GM12865 (cell line): ENCODE measurements at places on chromosomes 6 and 20.
A peak's percentile ranks its signal among the peaks of the same experiment; 100 is the strongest.

- DNase-seq: no peak
These were observed 9.3 kb upstream of the PRR18 start for GRCh38 chr6:166317261-166318212.

DNA sequence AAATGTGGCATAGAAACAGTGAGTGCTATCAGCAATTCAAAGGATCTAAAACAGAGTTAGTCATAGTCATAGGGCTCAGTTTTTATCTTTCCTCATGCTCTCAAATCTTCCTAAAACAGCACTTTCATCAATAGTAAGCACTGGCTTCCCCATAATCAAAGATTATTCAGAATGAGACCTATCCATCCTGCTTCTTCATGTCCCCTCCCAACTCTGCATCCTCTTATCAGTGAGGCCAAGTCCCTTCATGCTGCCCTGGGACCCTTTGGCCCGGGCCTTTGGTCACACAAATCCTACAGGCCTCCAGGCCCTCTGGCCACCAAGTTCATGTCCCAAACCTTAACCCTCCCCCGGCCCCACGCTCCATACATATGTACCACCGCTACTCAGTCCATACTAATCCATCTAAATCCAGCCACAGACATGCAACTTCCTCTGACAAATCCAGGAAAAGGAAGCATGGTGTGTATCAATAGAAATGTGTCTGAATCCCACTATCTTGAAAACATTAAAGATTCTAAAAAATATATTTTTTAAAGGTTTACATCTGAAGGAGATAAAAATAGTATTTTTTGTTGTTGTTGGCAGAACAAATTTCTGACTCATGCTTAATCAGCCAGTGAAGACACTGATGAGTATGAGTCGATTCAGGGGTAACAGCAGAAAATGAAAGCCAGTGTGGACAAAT is 143.5 kb downstream of the PDE7B start:
- DNase-seq: no peak

GRCh38 chr20:53287357-53288042 is 306.1 kb downstream of the ZNF217 start:
- peak; percentile 3 for DNase-seq

DNA sequence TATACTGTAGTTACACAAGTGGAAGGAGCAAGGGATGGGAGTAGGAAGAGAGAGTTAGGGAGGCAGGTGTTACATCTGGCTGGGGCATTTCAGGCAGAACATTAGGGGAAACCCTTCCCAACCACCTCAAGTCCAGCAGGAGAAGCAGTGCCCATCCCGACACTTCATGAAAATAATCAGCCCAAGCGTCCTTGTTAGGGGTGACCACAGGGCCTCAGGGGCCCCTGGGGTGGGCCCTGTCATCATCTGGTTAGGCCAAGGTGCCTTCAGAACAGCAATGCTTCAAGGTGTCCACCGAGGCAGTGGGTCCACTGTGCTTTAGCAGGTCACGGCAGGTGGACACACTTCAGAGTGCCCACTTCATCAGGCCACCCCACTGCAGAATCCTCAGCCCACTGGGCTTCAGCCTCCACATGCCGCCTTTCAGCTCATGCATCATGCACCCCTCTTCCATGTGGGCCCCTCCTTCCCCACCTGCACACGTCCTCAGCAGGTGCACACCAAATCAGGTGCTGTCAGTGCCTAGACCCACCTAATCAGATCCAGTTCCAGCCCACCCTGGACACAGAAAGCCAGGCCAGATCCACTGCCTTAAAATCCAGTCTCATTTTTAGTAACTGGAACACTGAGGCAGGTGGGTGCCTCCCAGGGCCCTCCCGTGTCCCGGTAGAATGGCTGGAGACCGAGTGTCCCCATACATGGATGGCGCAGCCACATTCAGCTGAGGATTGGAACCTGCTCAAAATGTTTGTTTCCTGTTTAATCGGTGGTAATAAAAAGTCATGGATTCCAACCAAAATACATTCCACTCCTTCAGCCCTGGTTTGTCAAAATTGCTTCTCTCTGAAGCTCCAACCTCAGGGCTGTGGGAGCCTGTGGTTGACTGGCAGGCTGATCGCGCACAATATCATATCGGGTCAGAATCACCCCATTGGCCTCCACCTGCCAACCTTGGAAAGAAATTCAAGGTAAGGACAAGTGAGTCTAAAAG is 99.5 kb downstream of the ANKRD60 start:
- no peak for DNase-seq

DNA sequence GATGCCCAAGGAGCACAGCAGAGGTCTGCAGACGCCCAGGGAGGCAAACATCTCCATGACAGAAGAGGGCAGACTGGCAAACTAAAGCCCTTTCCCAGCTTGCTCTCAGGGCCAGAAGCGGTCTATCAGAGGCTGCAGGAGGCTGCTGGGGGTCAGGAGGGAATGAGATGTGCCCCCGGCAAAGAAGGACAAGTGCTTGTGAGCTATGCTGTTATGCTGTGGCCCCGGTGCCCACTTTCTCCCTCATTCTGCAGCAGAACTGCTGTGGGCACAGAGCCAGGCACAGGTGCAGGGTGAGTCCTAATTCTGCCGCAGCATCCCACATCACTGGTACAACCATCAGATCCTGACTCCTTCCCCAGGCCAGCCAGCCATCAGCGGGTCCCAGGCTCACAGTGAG is 46.4 kb downstream of the LRFN2 start:
- no peak for DNase-seq

GRCh38 chr6:153032255-153032882 is 29.9 kb upstream of the MTRF1L start:
- DNase-seq: peak; percentile 18

DNA sequence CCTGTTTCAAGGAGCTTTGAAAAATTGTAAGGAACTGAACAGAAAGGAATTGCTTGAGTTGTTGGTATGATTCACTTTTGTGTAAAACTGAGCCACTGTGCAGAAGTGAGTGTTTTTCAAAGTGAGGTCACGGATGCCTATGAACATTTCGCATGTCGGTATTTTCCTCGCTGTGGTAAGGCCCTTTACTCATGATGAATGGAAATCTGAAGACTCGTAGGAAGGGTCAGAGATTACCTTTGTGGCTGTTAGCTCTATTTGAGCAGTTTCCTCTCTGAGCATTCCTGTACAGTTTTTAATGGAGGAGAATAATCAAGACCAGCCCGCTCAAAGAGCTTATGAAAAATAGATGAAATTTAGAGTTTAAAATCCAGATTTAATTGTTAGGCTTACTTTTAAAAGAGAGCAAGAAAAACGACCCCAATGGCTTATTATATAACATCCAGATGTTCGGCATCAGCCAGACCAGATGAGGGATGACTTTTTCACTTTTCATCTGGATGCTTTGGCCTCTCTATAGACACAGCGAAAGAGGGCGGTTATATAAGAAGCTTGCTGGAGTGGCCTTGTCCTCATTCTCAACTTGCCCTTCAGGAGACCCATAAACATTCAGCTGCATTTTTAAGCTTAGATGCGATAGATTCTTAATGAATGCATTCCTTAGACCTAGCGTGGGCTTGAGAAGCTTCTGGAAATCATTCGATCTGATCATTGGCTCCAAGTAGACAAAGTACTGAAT is 99.5 kb downstream of the CD83 start:
- DNase-seq: no peak

GRCh38 chr20:48526936-48527335 is 300.9 kb downstream of the PREX1 start:
- DNase-seq: no peak

DNA sequence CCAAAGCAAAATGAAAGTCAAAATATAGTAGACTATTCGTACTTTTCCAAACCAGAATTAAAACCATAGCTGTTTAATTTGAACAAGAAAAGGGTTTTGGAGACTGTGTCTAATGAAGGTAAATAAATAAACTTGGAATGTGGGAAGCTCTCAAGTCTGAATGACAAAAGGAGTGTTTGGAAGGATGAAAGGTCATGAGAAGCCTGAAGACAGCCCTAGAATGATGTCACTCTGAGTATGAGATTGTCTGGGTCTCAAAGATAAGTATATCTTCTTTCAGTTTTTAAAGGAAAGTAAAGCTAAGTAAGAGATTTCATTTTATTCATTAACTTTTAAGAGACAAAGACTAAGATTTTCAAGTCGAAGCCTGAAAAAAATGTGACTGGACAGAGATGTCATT is 72.9 kb downstream of the RFX6 start:
- no peak for DNase-seq

- no peak for DNase-seq
These were observed 121.5 kb downstream of the UST start for GRCh38 chr6:148868314-148868713.

DNA sequence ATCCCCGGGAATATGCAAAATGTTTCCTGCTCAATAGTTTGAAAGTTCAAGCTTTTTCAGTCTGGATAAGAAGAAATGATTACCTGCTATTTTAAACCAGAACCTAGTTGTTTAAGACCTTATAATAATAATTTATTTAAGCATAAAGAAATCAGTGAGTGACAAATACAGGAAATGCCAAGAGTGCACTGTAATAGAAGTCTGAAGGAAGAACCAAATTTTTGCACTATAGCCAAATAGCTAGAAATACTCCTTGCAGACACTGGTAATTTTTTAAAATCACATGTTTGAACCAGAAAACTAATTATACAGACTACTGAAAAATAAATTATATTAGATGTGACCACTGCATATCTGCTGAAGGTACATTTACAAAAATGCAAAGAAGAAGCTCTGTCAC is 93.2 kb downstream of the MMS22L start:
- DNase-seq: no peak

GRCh38 chr6:36517408-36517807 is 29.9 kb downstream of the STK38 start:
- no peak for DNase-seq

DNA sequence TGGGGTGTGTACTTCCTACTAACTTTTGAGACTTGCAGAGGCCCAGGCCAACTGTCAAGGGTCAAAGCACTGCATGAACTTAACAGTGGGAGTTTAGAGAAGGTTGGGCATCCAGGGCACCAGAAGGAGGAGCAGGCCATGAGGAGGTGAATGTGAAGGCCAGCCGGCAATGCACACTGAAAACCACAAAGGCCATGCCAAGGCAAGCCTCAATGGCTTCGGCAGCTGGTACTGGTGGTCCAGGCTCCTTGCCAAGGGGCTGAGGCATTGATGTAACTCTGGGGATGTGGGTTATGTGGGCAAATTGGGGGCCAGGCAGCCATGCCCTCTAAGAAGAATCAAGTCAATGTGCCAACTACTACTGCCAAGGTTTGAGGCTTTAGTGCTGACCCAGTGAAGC is 222.4 kb downstream of the UNC5CL start:
- no peak for DNase-seq

- DNase-seq: no peak
These were observed 425.5 kb downstream of the TBC1D32 start for GRCh38 chr6:120908767-120909166.

GRCh38 chr6:119986934-119987549 is 637.5 kb upstream of the MAN1A1 start:
- peak; percentile 13 for DNase-seq

DNA sequence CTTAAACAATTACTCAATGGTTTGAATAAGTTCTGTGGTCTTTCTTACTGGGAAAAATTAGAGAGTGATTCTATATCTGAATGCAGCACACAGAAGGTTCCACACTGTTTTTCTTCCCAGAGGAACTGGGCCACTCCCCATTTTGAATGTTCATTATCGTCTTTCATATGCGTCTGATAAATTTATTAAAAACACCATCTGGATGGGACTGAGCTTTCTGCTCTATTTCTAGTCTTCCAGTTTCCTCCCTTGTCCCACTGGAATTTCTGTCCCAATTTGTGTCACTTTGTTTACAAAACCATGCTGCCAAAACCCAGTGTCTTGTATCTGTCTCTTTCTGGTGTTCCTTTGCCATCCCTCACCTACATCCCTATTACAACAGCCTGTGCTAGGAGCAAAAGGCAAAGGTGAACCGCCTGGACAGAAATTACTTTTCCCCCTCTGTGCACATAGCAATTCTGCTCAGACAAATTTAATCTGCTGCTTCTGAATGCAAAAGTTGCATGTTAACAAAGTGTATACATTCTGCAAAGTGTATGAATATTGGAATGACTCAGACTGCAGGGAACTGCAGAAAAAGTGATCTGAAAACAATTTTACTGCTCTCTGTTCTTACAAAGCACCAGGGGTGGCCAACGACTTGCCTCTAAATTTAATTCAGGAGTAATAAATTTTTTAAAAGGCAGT is 333.6 kb downstream of the BTBD9 start:
- peak; percentile 76 for DNase-seq

DNA sequence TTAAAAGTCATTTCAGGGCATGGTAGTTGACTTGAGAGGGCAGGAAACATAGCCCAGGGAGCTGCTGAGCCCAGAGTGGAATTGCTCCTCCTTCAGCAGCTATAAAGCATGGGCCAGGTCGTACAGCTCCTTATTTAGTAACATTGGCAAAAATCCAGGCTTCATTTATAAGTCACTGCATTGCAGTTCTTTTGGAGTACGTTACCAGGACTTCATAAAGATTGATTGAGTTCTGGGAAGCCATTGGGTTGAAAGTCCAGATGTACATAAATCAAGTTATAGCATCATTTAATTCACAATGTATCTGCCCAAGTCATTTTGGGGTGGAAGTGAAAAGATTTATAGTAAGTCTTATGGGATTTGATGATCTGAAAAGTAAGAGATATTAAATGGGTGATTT is 53.0 kb upstream of the ANKEF1 start:
- DNase-seq: no peak

- DNase-seq: no peak
These were observed 11.1 kb upstream of the TRIM38 start for GRCh38 chr6:25951296-25952032.

GRCh38 chr6:108872141-108872557 is 23.9 kb downstream of the ARMC2 start:
- no peak for DNase-seq

GRCh38 chr6:135233686-135234491 is 52.8 kb downstream of the MYB start:
- DNase-seq: peak; percentile 49

DNA sequence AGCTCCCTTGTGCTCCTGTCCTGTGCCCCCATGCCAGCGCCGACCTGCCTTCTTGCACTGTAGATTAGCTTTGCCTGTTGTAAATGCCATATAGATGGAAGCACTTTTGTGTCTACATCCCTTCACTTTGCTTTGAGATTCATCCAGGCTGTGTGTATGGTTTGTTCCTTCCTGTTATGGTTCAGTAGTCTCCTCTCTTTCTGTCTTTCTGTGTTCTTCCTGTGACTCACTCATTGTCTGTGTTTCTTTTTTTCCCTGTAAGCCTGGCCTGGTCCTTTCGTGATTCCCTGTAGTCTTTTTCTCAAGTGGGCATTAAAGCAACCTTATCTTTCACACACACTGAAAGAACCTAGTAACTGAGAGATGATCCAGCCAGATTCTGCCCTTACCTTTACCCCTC is 66.6 kb downstream of the JARID2 start:
- DNase-seq: peak; percentile 34

DNA sequence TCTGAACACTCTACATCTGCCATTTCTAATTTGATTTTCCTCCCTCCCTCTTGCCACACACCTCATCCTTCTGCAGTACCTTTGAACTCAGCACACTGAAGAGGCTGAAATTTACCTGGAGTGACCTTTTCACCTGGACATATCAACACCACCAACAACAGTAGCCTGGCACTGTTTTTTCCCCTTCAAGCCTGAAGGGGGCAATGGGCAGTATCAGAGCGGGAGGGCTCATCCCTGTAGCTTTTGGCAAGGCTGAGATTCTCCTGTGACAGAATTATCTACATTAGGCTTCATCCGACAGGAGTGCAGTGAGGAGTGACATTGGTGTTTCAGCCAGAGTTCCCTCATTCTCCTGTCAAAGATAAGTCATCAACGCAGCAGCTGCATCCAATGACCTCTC is 312.8 kb upstream of the SPTLC3 start:
- DNase-seq: no peak
